NCI-H1092 (cell line): ENCODE measurements at places on chromosomes 2 and 18.
A peak's percentile ranks its signal among the peaks of the same experiment; 100 is the strongest.

DNA sequence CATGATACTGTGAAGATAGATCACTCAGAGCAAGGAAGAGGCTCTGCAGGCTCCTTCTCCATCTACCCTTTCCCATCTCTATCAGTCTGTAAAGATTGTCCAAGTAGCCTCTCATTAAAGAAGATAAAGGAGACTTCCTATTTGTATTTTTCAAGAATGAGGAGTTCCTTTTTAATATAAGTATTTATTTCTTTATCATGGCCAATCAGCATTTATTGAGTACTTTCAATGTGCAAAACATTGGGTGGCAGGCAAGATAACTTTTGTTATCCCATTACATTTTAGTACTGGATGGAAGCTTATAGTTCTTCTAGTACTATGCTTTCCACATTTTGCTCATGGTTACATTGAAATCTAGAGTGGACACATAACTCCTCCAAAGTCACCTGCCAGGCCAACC lies 3.6 kb upstream of the PDE11A start:
- DNase-seq, result no peak

GRCh38 chr2:16148632-16149348 lies 208.4 kb downstream of the MYCN start:
- DNase-seq, result no peak

DNA sequence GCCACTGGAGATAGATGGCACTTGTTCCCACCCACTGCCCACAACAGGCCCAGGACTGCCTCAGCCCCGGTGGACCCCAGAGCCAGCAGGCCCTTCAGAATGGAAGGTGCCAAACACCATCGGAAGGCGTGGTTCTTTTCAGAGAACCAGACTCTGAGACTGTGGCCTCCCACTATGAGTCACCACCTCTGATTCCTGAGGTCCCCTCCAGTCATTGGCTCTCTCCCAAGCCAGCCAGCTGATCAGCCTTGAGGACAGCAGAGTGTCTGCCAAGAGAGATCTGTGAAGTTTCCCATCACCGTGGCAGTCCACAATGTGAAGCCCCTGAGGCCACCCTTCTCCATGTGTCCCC lies 10.4 kb upstream of the MAP3K2 start:
- no peak for DNase-seq

GRCh38 chr2:219491278-219491963 lies 7.3 kb upstream of the GMPPA start:
- no peak for DNase-seq

GRCh38 chr2:21891191-21891590 lies 767.4 kb downstream of the TDRD15 start:
- DNase-seq, result no peak

GRCh38 chr2:13686262-13686661 lies 946.3 kb upstream of the LRATD1 start:
- DNase-seq, result no peak

- no peak for DNase-seq
These were observed 193.3 kb upstream of the BOD1L2 start for GRCh38 chr18:56953428-56954198.

DNA sequence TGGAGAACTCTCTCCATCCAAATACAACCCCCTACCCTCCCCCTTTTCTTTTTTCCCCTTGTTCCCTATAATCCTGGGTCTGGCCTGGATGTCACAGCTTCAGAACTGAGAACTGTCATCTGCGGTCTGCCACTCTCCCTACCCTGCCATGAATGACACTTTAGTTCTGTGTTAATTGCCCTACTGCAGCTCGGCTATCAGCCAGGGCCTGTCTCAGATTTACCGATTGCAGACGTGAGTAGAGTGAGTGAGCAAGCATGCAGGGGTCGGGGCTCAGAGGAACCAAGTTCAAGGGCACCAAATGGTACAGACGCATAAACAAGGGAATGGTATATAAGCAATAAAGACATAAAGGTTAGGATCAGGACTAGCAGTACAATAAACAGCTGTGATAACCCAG lies 967.8 kb downstream of the BCL11A start:
- DNase-seq, result peak; percentile 5

DNA sequence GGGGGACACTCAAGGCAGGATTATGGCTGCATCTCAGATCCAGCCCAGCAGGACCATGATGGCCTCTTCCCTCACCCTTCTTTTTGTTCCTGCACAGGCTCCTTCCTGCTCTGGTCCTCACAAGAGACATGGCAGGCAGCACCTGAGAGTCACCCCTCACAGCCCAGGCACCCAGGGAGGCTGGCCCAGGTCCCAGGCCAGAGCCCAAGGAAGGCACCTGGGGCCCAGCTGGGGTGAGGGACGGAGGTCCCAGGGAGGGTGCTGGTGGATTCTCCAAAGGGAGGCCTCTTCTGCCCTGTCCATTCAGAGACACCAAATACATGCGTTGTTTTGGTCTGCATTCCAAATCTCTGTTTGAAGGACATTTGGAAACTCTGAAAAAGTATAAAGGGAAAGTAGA lies 285.4 kb upstream of the HS6ST1 start:
- DNase-seq, result no peak

DNA sequence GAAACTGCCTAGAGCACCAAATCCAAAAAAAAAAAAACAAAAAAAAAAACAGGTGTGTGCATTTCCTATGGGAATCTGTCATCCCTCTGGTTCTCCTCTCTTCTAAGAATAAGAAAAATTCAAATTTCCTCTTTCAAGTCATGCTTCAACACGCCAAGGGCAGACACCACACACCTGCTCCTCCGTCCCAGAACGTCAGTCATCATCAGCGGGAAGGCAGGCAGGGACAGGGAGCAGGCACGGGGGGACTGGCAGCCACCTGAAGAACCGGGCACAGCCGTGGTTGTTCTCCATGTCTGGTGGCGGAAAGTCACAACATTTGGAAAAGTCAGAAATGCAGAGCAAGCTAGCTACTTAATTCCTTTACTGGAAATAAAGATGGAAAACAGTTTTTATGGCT lies 214.8 kb downstream of the IKZF2 start:
- DNase-seq, result no peak

DNA sequence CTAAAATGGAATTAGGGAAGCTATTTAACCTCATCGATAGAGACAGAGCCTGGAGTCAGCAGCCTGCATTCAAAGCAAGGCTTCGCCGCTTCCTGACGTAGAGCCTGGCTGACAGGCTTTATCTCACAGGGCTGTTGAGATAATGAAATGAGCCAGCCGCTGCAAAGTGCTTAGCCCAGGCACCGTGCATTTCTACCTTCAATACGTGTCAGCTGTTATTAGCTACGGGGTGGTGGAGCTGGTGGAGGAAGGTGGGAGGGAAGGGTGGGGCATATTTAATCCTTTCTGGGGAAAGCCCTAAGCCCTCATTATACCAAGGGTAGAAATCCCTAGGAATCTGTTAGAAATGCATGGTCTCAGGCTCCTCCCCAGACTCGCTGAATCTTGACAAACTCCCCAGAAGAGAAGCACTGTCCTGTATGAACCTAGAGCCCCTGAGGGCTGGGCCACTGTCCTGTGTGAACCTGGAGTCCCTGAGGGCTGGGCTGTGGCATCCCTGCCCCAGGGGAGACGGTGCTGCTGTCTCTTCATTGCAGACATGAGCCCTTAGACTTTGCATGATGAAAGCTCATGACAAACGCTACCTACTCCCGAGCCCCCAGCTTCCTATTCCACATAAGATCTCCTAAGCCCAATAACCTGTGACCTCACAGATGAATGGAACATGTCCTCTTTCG lies 72.4 kb downstream of the ALPK2 start:
- DNase-seq, result no peak

- DNase-seq, result no peak
These were observed at the start of gene CDH19 for GRCh38 chr18:66603941-66604627. CDH19 (minus strand) TSS chr18:66604090; CDS start chr18:66572204, 31,886 bp downstream.

DNA sequence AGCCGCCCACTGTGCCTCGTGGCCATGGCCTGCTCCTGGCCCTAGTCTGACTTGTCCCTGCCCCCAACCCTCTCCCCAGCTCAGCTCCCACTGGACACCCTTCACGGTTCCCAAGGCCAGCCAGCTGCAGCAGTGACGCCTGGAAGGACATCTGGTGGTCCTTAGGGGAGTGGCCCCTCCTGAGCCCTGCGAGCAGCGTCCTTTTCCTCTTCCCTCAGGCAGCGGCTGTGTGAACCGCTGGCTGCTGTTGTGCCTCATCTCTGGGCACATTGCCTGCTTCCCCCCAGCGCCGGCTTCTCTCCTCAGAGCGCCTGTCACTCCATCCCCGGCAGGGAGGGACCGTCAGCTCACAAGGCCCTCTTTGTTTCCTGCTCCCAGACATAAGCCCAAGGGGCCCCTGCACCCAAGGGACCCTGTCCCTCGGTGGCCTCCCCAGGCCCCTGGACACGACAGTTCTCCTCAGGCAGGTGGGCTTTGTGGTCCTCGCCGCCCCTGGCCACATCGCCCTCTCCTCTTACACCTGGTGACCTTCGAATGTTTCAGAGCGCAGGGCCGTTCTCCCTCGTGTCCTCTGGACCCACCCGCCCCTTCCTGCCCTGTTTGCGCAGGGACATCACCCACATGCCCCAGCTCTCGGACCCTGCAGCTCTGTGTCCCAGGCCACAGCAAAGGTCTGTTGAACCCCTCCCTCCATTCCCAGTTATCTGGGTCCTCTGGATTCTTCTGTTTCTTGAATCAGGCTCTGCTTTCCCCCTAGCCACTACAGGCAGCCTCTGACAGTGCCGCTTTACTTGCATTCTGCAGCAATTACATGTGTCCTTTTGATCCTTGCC lies 35.8 kb downstream of the ANO7 start:
- no peak for DNase-seq

DNA sequence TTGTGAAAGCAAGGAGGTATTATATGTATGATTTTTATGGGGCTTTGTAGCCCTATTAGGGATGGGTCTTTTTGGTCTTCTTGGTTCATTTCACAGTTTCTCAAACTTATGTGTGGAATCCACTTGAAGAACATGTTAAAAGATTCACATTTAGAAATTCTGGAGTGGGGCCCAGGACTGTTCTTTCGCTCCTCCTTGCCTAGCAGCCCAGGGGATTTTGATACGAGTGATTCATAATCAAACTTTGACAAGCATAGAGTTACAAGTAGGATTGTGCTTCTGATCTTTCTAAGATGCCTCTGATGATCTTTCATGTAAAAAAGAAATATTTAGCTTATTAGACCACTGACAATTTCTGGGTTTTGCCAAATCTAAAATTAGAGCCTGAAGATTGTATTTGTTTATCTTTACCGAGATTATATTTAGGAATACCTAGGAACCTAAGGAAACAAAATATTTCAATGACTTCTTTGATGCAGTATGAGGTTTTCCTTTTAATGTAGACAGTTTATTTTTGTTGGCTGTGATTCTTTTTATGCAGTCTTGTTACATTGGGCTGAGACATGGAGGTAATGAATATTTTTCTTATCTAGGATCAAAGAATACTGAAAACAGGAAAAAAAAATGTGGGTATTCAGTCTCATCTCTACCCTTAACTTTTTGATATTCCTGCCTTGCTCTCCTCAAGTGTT lies 324.0 kb downstream of the PARD3B start:
- DNase-seq, result no peak

GRCh38 chr18:58076052-58076451 lies 32.0 kb downstream of the NEDD4L start:
- DNase-seq, result no peak

GRCh38 chr2:166614029-166614428 lies 120.0 kb upstream of the SCN7A start:
- DNase-seq, result peak; percentile 20

DNA sequence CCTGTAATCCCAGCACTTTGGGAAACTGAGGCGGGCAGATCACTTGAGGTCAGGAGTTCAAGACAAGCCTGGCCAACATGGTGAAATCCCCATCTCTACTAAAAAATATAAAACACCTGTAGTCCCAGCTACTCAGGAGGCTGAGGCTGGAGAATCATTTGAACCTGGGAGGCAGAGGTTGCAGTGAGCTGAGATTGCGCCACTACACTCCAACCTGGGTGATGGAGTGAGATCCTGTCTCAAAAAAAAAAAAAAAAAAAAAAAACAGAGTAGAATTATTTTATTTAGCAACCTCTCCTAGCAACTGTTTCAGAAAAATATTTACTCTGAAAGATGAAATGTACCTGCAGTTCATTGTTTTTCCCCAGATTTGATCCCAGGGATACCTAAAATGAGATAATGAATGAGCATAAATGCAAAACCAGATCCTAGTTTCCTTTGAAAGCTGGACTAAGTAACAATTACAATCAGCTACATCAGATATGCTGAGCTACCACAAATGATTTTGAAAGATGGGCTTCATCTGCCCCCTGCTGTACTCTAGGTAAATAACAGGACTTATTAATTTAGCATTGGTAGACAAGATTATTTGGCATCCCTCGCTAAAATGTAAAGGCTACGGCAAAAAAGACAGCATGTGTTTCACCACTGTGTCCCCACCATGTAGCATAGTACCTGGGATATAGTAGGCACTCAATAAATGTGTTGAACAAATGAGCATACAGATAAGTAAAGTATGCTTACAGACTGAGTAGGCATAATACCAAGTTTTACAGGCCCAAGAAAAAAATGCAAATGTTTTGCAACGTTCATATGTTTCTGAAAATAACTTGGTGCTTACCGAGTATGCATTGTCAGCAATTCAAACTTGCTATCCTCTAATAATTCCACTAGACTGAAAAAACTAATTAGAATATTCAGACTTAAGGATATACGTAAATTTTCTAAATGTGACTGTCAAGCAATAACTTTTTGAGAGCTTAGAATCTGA lies 102.5 kb downstream of the ATL2 start:
- DNase-seq, result peak; percentile 11

DNA sequence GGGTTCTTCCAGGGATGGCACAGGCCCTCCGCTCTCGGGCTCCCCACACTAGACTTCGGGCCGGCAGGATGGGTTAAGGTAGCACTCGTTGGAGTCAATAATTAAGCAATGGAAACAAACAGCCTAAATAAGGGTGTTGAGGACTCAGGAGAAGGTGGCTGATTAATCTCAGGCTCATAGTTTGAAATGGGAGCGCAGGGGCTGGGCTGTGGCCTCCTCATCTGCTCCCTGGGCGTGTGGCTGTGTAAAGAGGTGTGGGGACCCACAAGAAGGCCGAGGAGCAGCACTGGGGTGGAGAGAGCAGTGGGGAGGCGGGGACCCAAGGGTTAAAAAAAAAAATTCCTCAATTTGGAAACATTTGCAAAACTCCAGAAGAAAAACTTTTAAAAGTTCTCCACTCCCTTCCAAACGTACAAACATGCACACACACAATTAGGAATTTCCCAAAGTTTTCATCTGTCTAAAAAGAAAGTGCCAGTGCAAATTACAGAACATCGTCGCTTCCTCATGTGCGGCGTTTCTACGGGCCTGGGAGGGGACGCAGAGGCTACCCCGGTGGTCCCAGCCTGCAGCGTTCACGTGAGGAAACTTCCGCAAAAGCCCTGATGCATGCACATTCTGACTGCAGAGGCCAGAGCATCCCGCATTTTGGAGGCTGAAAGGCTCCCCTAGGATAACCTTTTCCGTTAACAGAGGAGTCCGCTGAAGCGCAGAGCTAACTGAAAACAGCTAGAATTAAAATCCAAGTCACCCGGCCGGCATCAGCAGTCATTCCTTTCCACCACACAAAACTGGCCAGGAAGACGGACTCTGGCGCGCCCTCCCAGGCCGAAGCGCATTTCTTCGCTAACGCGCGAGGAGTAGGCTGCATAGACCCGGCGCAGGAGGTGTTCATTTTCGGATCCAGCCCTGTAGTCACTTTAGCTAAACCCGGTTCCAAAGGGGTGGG lies 1.0 kb upstream of the TUBB6 start:
- DNase-seq, result no peak
